Lung (tissue), 17 donors: ENCODE measurements at places on chromosomes 1 and 21. TPM values are rescaled to one million over a fixed set of nuclear protein-coding genes. Genes with fewer than 3 reads are reported as not detected.

Gene DIO1
- polyA plus RNA-seq, result 0.41 TPM

Gene KAZN
- 7.6 TPM for polyA plus RNA-seq

Gene ADARB1
- polyA plus RNA-seq, result 13.4 TPM

Gene OR2T11
- polyA plus RNA-seq, result not detected

Gene PODN
- polyA plus RNA-seq, result 16.4 TPM

Gene MFN2
- polyA plus RNA-seq, result 49.3 TPM

Gene TSTD1
- polyA plus RNA-seq, result 187 TPM

Gene RHOC
- 169 TPM for polyA plus RNA-seq

Gene RAVER2
- 4.3 TPM for polyA plus RNA-seq

Gene SLAMF9
- 0.38 TPM for polyA plus RNA-seq

Gene CACNA1S
- 0.01 TPM for polyA plus RNA-seq

Gene AMY1B
- polyA plus RNA-seq, result 2.7 TPM

Gene PCSK9
- polyA plus RNA-seq, result 13.0 TPM

Gene BMP8A
- not detected for polyA plus RNA-seq

Gene SLC16A4
- 8.5 TPM for polyA plus RNA-seq

Gene LCE1C
- polyA plus RNA-seq, result not detected

Gene OR10Z1
- not detected for polyA plus RNA-seq

Gene PTPN7
- polyA plus RNA-seq, result 14.0 TPM

Gene ERICH3
- 5.1 TPM for polyA plus RNA-seq

Gene MIXL1
- polyA plus RNA-seq, result not detected

Gene AVPR1B
- not detected for polyA plus RNA-seq

Gene RPS27
- polyA plus RNA-seq, result 9,554 TPM

Gene ADAMTSL4
- polyA plus RNA-seq, result 59.5 TPM

Gene S100A10
- 548 TPM for polyA plus RNA-seq

Gene CLDN17
- not detected for polyA plus RNA-seq

Gene CCDC27
- polyA plus RNA-seq, result not detected

Gene AGBL4
- 0.24 TPM for polyA plus RNA-seq

Gene KCNA3
- polyA plus RNA-seq, result 2.5 TPM

Gene COL16A1
- polyA plus RNA-seq, result 16.5 TPM

Gene CYP4Z1
- 1.1 TPM for polyA plus RNA-seq

Gene KCNJ6
- polyA plus RNA-seq, result 0.01 TPM

Gene ETS2
- 64.7 TPM for polyA plus RNA-seq

Gene FCGR3B
- 79.0 TPM for polyA plus RNA-seq

Gene GLIS1
- 0.05 TPM for polyA plus RNA-seq

Gene CFAP410
- polyA plus RNA-seq, result 72.7 TPM

Gene PIP5K1A
- polyA plus RNA-seq, result 21.7 TPM

Gene ARHGAP29
- polyA plus RNA-seq, result 17.4 TPM

Gene CFAP126
- 23.9 TPM for polyA plus RNA-seq

Gene CDC14A
- 3.6 TPM for polyA plus RNA-seq

Gene AMY1A
- polyA plus RNA-seq, result 1.8 TPM

Gene INSRR
- not detected for polyA plus RNA-seq

Gene FMO4
- 2.2 TPM for polyA plus RNA-seq

Gene MYOG
- not detected for polyA plus RNA-seq
